Endothelial cell of umbilical vein (primary cell): ENCODE measurements at places on chromosomes 6 and 20. TPM values are rescaled to one million over a fixed set of nuclear protein-coding genes. Genes with fewer than 3 reads are reported as not detected.

GRCh38 chr20:49882171-49882970, 33.0 kb downstream of the SPATA2 start:
- no peak for DNase-seq

DNA sequence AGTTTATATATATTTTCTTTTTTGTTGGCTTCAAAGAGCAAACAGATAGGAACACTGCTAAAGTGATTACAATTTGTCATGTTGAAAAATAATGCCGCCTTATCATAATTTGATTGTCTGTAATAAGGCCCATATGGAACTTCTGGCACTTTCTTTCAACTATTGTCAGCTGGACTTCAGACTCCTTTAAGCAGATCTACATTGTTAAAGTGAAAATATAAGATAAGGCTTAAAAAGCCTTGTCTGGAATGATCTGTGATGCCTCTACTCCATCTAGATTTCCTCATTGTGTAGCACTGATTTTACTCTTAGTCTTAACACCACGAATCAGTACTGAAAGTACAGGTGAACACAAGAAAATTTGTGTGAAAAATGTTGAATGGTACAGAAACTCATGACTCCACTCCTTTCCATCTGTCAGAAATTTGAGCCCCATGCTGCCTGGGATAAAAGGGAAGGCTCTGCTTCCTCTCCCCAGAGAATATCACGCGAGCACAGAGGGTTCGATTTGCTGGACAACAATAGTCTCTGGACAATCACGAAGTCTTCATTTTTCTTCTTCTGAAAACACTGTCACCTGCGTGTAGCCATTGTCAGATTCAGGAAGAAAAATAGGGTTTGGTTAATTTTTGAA, 56.0 kb downstream of the BCAS1 start:
- DNase-seq: no peak

DNA sequence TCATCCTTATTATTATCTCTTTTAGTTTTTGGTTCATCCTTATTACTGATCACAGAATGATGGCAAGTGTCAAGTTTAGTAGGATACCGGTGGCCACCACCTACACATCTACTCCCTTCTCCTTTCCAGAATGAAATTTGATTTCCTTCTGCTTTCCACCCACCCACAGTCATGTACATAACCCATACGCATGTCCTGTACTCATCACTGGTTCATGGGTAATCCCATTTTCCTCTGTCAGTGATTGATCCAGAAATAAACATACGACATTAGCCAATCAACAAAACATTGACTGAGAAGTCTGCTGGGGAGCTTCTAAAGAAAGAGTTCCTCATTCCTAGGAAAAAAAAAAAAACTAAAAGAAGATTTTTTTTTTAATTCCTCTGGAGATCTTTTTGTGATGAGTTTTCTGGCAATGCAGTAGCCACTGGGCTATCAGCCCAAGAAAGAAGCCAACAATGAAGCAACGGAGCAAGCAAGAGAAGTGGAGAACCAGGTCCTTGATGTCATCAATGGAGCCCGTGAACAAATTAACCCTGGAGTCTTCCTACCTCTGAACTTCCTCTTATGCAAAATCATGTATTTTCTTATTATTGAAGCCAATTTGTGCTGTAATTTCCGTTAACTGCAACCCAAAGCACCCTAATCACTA, 127.8 kb downstream of the TASP1 start:
- no peak for DNase-seq

DNA sequence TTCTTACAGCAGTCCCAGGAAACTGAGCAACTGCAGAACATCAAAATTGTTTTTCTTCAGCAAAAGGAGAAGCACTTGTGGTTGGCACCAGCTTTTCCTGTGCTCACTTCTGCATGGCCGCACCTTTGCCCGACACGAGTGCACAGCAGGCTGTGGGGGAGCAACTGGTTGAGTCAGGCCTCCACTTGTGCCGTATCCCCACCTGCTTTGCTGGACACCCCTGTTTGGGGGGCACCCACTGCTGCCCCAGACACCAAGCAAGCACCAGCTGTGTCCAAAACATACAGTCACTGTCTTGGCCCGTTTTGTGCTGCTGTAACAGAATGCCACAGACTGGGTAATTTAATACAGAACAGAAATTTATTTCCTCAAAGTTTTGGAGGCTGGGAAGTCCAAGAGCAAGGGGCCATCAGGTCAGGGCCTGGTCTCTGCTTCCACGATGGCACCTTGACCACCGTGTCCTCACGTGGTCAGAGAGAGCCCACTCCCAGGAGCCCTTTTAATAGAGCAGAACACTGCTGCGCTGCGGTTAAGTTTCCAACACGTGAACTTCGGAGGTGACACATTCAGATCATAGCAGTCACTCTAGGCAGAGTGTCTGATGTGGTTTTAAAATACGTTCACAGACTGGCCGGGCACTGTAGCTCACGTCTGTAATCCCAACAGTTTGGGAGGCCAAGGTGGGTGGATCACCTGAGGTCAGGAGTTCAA, 8.7 kb upstream of the GMEB2 start:
- no peak for DNase-seq

GRCh38 chr6:80015839-80016435, 11.5 kb downstream of the TTK start:
- DNase-seq: no peak

GRCh38 chr6:132726608-132726975, 12.7 kb upstream of the VNN1 start:
- DNase-seq: no peak

GRCh38 chr6:38554700-38555413, 84.9 kb downstream of the BTBD9 start:
- DNase-seq: no peak

DNA sequence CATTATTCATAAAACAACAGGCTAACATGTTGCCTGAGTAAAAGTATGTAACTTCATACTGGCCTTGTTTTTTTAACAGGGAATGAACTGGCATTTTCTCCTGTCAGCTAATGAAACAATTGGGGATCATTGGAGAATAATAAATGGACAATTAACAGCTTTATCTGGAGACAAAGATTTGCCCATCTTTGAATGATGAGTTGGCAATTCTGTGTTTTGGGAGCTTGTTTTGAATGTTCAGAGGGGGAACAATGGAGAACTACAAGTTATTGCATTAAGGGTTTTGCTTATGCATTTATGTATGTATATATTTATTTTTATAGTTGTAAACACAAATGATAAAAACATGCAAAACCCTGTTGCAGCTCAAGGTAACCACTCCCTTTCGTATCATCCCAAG, 150.3 kb downstream of the CBLN4 start:
- no peak for DNase-seq

DNA sequence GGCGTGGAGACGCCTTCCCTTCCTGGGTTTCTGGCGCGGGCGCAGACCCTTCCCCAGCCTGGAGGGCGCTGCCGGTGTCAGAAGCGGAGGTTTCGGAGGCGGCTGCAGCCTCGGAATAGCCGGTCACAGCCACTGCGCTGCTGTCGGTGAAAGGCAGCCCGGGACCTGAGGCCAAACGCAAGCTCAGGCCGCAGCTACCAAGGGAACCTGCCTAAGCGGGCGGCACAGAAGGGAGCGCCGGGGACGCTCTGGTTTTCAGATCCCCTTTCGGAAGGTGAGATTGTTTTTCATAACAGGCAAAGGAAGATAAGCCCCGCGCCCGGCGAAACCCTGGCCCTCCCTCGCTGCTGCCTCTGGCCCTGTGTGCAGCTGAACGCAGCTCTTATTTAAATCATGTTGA, 116.5 kb downstream of the FAM120B start:
- no peak for DNase-seq

GRCh38 chr6:100554228-100554627, 89.5 kb upstream of the SIM1 start:
- no peak for DNase-seq

GRCh38 chr20:17377231-17377630, 150.4 kb downstream of the PCSK2 start:
- no peak for DNase-seq

GRCh38 chr6:156391061-156391672, 386.0 kb upstream of the ARID1B start:
- DNase-seq: no peak

- no peak for DNase-seq
These were observed 103.4 kb downstream of the SCML4 start for GRCh38 chr6:107720717-107721116.

DNA sequence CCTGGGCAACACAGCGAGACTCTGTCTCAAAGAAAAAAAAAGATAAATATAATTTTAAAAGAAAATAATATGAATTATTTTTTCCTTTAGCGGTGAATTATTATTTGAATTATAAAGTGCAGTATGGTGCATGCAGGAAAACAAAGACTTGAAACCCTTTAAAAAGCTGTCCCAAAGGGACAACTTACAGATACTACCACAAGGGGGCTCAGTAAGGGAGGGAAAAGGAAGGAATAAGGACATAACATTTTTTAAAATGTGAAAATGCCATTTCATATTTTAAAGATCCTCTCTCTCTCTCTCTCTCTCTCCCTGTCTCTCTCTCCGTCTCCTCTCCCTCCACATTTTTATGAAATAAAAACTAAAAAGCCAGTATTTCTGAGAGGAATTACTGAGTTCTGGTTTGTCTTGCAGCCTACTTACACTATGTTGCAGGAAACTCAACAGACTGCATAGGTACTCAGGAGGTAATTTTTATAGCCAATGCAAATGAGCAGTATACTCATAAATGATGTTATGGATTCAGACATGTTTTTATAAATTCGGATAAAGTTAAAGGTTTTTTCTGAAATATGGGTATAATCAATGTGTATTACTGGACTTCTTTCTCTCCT, 455.0 kb upstream of the GJE1 start:
- peak; percentile 43 for DNase-seq

GRCh38 chr6:12353731-12354130, 63.6 kb downstream of the EDN1 start:
- DNase-seq: peak; percentile 54

DNA sequence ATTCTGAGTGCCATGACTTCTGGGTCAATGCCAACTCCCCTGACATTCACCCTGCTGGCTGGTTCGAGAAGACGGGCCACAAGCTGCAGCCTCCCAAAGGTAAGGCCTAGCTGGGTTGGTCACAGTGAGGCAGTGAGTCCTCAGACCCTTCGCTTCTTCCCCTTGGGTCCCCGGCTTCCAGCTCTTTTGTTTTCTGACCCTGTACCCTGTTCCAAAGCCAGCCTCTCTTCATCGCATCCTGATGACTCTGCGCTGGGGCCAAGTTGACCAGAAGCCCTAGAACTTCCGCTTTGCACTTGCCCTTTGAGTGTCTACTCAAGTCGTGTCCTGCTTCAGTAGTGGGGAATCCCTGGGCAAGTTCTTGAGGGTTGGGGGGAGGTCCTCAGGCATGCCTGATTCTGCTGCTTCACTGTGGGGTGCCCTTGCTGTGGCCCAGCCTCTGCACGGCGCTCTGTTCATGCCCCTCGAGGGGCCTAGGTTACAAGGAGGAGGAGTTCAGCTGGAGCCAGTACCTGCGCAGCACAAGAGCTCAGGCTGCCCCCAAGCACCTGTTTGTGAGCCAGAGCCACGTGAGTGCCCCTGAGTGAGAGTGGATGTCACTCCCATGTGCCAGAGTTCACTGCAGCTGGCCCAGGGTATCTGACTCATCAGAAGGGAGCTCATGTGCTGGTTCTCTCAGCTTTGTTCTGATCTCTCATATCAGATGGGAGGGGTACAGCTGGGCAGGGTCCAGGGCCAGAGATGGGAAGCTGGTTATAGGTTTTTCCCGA, 23.0 kb downstream of the L3MBTL1 start:
- no peak for DNase-seq

GRCh38 chr6:156080371-156080770, 624.7 kb upstream of the NOX3 start:
- DNase-seq: no peak

DNA sequence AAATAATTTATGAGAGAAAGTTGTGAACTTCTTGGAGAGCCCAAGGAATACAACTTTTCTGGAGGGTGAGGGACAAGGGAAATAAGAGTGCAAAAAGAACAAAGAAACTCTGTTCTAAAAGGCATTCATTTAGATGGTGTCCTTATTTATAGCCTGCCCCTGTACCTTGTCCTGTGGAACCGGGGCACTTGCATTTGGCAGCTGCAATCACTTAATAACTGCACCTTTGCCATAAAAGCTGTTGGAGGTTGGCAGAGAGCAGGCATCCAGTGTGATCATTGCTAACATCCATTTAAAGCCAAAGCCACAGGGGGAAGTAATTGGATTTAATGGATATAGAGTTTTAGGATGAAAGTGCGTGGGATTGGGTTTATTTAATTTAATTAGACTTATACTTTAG, 50.8 kb upstream of the SGK1 start:
- DNase-seq: no peak

GRCh38 chr6:158972241-158973233, 27.5 kb downstream of the RSPH3 start:
- peak; percentile 66 for DNase-seq

- no peak for DNase-seq
These were observed 72.0 kb downstream of the OPRM1 start for GRCh38 chr6:154111025-154111424.

GRCh38 chr6:14206391-14206790, 88.8 kb downstream of the CD83 start:
- DNase-seq: no peak

DNA sequence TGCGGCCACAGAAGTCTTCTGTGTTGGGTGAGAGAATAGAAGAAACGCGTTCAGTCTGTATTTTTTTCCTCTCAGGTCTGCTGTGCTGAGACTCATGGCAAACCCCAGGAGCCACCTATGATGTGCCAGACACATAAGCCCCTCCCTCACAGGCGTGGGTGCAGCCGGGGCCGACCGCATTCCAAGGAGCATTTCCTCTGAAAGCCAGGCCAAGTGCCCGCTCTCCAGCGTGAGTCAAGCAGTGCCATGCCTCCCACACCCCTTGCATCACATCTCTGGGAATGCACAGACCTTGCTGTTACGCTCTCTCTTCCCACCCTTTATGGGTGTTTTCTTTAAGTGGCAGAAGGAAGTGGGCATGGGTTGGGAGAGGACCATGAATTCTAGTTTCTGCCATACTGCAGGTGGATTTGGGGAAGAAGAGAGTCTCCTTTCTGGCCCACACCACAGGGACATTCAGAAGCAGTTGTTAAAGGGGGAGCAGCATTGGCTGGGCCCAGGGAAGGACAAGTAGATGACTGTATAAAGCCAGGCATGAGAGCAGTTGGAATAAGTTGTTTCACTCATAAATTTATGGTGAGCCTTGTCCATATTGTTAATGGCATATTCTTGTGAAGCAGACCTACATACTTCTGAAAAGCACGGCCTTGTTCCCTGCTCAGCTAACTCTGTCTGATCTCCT, 37.1 kb upstream of the TFAP2A start:
- no peak for DNase-seq

RREB1 gene
- polyA plus RNA-seq: 3.1 and 3.7 TPM in 2 replicates

ASIP gene
- polyA plus RNA-seq: not detected in 2 replicates

LAMA5 gene
- polyA plus RNA-seq: 24.0 and 27.2 TPM in 2 replicates

KCNK16 gene
- not detected in 2 replicates for polyA plus RNA-seq

BPIFB2 gene
- not detected in 2 replicates for polyA plus RNA-seq

STMND1 gene
- polyA plus RNA-seq: not detected in 2 replicates

ISM1 gene
- not detected in 2 replicates for polyA plus RNA-seq

RHAG gene
- not detected in 2 replicates for polyA plus RNA-seq

NKAPL gene
- polyA plus RNA-seq: 0.53 and 0.72 TPM in 2 replicates

BMP2 gene
- 5.5 and 7.1 TPM in 2 replicates for polyA plus RNA-seq

BTN1A1 gene
- not detected in 2 replicates for polyA plus RNA-seq
